Activated naive CD8-positive, alpha-beta T cell treated with anti-CD3 and anti-CD28 coated beads, Interleukin-2, amount 10 ng/mL, durations not matched to agents 7 days and 5 days (primary cell): ENCODE measurements at places on chromosomes 6 and 20.

DNA sequence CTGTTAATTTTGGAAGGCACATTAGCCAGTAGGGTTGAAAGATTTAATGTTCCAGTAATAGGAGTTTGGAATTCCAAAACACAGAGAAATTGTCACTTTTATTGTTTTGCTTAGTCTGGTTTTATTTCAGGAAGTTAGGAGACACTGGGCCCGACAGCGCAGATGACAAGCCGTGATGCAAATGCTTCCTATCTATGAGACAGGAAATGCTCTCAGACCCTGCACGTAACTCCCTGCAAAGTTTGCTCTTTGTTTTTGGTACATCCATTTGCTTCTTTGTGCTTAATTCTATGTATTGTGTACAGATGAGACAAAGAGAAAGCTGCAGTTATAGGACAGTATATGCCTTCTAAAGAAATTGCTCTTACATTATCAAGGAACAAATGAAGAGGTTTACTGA is 201.6 kb upstream of the SGK1 start:
- DNase-seq: no peak

- no peak for DNase-seq
Observed at GRCh38 chr6:113805173-113805790, 51.9 kb upstream of the MARCKS start.

DNA sequence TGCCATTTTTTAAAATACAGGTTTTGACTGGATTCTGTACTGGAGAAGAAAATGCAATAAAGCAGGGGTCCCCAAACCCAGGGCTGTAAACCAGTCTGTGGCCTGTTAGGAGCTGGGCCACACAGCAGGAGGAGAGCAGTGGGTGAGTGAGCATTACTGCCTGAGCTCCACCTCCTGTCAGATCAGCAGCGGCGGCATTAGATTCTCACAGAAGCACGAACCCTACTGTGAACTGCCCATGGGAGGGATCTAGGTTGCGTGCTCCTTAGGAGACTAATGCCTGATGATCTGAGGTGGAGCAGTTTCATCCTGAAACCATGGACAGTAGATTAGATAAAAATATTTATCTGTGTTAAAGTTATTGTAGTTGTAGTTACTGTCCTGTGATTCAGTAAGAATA is 21.1 kb upstream of the FBXO9 start:
- no peak for DNase-seq

DNA sequence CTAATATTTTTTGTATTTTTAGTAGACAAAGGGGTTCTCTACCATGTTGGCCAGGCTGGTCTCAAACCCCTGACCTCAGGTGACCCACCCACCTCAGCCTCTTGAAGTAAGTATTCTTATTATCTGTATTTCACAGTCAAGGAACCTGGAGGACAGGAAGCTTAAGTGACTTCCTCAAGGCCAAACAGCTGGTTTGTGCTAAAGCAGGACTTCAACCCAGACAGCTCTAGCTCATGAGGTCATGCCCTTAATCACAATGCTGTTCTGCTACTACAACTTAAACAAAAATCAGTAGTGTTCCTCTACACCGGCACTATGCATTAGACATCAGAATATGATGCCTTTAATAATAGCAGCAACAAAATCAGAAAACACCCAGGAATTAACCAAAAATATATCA is 168.9 kb downstream of the ADGB start:
- DNase-seq: no peak

GRCh38 chr6:149389509-149390297 is 10.4 kb upstream of the SUMO4 start:
- DNase-seq: no peak

- no peak for DNase-seq
Observed at GRCh38 chr20:24895431-24895830, 53.6 kb upstream of the CST7 start.

DNA sequence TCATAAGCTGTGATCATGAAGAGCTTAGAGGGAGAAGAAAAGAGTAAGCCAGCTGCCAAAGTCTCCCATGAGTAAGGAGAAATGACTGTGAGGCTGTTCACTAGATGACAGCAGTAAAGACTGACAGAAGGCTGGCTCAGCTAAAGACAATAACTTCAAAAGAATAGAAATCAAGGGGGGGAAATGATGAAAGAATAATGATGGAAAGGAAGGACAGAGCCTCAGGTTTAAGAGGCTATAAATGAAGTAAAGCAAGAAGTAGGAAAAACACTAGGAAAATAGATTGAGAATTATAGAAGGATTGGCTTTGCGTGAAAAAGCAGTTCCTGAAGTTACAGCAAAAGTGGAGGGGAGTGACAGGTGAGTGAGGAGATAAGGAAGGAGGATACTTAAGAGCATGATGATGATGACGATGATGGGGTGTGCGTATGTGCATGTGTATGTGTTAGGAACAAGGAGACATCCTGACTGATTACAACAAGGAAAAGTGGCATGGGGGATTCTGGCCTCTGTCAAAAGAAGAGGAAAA is 48.2 kb downstream of the HBS1L start:
- DNase-seq: no peak

DNA sequence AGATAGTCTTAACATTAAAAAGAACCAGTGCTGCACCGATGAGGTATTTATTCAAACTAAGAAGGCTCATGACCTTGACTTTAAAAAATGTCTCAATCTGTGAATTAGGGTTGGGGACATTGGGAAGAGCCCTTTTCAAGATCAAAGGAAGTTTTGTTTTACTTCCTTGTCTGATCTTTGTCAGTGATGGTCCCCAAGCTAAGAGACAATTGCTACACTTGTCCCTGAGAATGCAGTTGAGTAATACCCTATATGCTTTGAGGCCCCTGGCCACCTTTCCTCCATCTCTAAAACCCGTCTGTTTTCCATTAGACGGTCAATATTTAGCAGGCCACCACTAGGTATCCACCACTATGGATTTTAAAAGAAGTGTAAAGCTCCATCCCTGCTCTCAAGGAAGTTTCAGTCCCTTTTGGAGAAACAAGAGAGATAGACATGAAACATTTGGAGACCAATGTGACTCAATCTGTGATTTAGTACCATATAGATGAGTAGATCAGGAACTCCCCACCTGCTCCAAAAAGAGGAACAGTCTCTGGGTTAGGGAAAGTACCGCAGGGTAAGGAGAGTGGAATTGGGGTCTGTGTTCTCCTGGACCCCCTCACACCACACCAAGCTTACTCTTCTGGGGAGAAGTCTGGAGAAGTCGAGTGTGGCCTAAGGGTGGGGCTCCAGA is 99.1 kb upstream of the ISM1 start:
- no peak for DNase-seq

- no peak for DNase-seq
Observed at GRCh38 chr6:3532296-3532916, 75.6 kb upstream of the SLC22A23 start.

DNA sequence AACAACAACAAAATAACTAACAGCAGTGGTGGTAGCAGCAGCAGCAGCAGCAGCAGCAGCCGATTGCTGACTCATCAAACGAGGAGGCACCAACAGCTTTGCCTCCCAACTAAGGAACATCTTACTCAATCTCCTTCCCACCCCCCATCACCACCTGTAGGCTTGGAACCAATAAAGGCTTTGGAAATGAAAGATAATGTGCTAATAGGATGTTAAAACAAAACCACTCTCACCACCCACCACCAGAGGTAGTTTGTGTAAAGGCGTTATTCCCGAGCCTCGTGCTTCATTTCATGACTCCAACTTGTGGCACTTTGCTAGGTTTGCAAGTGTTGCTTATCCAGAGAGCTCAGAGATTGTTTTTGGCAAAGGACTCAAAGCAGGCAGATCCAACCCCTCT is 346.5 kb downstream of the CD83 start:
- no peak for DNase-seq

- DNase-seq: no peak
Observed at GRCh38 chr6:57302477-57302876, 15.0 kb upstream of the PRIM2 start.

DNA sequence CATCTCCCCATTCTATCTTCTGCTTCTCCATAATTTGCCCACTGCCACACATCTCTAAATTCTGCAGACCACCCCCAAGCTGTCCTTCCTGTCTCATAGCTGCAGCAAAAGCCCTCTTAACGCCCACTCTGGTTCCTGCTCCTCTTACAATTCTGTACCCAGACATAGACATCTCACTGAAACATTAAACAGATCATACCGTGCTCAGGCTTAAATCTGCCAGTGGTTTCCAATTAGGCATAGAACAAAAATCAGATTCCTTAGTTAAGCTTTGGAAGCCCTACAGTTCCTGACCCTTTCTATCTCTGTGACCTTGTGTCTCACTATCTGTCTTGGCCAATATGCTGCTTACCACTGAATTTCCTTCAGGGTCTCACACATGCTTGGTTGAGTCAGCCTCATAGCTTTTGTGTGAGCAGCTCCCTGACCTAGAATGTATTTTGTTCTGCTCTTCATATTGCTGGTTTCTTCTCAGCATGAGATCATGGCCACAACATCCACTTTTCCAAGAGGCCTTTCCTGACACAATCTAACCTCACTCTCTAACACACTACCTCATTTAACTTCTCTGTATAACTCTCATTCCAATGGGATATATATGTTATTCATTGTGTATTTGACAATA is 749.7 kb downstream of the MAFB start:
- no peak for DNase-seq

DNA sequence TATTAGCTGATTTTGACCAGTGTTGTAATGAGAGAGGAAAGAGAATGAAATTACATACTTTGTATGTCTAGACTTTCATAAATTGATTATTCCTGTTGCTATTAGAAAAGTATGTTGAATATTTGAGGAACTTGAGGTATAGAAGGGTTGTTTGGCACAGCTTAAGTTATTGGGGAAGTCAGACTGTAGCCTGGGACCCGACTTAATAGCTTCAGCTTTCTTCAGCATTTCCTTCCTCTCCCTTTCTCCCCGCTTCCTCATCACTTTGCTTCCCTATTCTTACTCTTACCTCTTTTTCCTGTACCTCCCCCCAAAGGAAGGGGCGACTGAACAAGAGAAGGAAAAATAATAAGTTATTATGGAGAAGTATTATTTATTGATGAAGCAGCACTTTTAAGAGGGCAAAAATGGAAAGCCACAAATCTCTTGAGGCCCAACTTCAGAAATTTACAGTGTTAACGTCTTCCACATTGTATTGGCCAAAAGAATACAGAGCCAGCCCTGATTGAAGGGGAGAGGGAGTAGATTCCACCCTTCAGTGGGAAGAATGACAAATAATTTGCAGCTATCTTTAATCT is 7.4 kb downstream of the SENP6 start:
- no peak for DNase-seq

DNA sequence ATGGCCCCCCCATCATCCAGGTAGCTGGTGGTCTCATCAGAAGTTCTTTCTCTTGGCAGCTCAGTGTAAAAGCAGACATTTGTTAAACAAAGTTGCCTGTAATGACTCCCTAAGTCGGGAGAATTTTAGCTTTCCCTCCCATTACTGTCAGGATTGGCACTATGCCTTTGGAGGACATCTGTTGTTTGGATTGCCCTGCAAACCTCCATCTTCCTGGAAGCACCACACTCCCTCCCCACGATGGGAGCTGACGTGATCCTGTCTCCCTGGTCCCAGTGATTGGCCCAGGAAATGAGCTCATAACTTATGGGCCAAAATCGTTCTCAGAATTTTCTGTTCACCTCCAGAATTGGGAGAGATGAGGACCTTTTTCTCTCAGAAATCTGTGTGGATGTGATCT is 42.6 kb upstream of the CNR1 start:
- DNase-seq: no peak

GRCh38 chr6:72212686-72213085 is 326.3 kb downstream of the RIMS1 start:
- no peak for DNase-seq

- DNase-seq: no peak
Observed at GRCh38 chr6:168756009-168756634, 315.1 kb downstream of the SMOC2 start.

DNA sequence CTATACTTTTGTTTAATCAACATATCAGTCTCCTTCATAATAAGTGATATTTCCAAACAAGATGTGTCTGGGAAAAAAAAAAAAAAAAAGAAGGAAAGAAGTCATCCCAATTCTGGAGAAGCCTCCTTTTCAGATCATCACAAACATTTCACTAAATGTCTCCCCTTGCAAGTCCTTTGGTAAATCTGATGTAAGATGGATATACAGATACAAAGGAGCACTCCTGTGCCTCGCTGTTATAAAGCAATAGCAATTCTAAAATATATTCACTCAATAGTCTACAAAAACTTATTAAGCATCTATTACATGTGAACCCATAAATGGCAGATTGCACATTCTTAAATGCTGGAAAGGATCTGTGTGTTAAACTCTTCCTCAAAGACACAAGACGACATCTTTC is 17.4 kb downstream of the STAU1 start:
- DNase-seq: no peak

DNA sequence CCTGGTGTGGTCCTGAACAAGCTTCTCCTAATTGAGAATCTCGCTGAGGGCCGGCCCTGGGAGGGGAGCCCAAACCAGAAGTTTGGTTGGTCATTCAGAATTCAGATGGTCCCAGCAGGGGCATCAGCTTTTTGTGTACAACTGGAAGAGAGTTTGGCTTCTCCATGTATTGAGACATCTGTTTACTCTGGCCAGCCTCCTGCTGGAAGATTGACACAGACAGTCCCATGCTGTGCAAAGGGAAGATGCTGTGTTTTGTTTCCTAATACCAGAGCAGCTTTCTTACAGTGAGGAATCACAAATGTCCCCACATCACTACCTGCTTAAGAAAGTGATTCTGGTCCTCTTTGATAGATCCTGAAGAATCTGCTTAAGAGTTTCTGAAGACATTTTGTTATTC is 97.8 kb downstream of the PLEKHG1 start:
- DNase-seq: no peak

GRCh38 chr20:815914-816606 is 17.5 kb upstream of the FAM110A start:
- DNase-seq: peak; percentile 69

- DNase-seq: no peak
Observed at GRCh38 chr20:39822667-39823066, 860.5 kb downstream of the DHX35 start.

- no peak for DNase-seq
Observed at GRCh38 chr20:44282192-44282591, 28.8 kb downstream of the FITM2 start.

GRCh38 chr6:29826271-29826670 is 1.4 kb upstream of the HLA-G start:
- DNase-seq: no peak

DNA sequence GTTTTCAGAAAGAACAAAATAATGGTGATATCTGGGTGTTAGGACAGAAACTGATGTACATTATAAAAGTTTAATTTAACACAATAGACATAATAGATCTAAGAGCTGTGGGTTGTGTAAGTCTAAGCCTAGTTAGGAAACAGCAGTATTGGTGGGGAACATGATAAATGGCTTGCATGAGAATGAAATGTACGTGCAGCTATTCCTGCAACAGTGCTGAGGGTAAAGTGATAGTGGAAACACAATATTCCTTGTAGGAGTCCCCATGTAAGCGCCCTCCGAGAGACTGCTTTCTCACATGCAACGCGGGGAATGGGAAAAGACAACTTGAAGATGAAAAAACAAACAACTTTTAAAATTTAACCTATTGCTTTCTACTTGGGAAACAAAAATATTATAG is 96.6 kb upstream of the TRAF3IP2 start:
- no peak for DNase-seq
